ENCODE measurements at places on chromosomes 1 and 21.
A peak's percentile ranks its signal among the peaks of the same experiment; 100 is the strongest.

DNA sequence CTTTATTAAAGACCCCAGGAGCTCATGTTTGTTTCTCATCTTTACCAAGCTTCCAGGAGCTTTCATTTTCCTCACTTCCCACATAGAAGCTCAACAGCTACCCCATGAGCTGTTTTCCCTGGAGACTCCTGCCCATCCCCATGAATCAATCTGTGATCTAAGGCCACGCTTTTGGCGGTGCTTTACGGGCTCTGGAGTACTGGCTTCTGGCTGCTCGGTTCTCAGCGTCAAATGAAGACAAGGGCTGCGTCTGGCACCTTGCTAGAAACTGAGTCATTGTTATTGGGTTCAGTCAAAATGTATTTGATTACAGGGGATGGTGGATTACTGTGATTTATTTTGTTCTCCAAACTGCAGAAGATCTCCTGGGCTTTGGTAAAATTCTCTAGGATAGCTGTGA lies 39.9 kb downstream of the ACP6 start:
- DNase-seq = no peak

- no peak for DNase-seq
Observed at GRCh38 chr1:19557609-19558051, 72.3 kb upstream of the CAPZB start.

DNA sequence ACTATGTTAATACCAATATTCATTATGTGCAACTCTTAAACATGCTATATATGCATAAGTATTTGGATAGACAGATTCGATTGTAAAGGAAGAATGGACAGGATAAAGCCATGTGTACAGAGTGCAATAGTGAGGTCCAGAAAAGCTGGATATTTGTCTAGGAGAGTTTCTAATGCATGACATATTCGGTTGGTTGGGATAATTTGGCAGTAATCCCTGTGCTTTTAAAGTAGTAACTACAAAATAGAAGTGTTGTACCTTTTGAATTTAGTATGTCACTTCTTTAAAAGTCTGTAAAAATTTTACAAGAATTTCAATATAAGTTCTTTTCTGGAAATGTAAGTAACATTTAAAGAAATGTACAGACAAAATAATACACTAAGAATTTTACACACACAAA lies 774.5 kb downstream of the USP25 start:
- DNase-seq = no peak

GRCh38 chr1:90730243-90731022 lies 13.3 kb upstream of the BARHL2 start:
- no peak for DNase-seq

GRCh38 chr1:44073528-44073927 lies 42.3 kb upstream of the SLC6A9 start:
- no peak for DNase-seq

DNA sequence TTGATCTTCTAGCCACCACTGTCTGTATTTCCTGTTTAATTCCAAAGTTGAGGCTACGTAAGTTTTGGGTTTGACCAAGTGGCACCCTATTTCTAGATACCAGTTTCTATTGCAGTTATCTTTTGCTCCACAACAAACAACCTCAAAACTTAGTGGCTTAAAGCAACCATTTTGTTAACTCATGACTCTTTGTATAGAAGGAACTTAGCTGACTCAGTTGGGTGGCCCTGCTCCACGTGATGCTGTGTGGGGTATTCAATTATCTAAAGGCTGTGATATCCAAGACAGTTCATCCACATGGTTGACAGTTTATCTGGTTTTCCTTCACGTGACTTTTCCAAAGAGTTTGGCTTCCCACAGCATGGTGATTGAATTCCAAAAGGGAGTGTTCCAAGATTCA lies 34.8 kb downstream of the PDC start:
- DNase-seq = no peak

DNA sequence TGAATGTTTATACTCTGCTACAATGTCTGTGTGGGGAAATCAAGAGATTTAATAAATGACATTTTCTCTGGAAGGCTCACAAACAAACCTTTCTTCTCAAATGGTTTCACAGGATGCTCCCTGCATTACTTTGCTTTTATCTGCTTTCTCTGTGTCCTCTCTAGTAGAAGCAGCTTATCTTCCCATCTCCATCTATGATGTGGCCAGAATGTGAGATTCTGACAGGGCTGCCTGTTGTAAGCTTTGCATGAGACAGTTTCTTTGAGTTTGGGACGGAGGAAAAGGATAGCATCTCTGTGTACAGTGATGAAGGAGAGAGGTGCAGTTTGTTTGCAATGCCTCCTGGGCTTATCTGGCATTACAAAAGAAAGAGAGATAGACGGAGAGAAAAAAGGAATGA lies 24.6 kb downstream of the PRMT6 start:
- no peak for DNase-seq

- no peak for DNase-seq
Observed at GRCh38 chr1:156742017-156742416, 1.1 kb upstream of the MRPL24 start.

DNA sequence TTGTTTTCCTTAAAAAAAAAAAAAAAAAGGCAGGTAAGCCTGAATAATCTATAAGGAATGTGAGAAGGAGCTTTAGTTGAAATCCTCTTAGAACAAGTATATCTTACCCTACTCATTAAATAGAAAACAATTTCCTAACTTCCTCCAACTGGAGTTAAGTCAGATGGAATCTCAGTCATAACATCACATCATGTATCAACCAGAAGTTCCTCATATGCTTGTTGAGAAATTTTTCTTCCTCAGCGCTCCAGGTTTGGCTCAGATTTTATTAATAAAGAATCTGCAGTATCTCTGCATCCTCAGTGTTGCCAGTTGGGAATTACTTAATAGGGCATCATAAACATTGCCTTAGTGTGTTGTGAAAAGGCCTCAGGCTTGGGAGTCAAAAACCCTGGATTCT lies 37.6 kb downstream of the DUSP10 start:
- no peak for DNase-seq

DNA sequence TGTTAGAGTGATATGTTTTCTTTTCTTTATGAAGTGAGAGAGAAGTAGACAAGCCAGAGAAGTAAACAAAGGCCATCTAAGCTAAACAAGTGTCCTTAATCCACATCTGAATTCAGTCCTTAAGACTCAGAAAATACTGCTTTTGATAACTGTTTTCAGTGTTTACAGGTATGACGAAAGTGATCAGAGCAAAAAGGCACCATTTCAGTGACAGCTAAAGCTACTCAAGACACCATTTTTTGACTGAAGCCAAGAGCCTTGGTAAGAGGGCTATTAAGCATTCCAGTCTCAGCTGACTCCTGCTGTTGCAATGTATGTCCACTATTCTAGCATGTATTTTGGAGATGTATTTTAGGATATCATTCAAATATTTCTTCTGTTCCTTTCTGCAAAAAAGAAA lies 4.1 kb downstream of the KMO start:
- DNase-seq = no peak

GRCh38 chr1:203361945-203362719 lies 11.2 kb upstream of the FMOD start:
- no peak for DNase-seq

DNA sequence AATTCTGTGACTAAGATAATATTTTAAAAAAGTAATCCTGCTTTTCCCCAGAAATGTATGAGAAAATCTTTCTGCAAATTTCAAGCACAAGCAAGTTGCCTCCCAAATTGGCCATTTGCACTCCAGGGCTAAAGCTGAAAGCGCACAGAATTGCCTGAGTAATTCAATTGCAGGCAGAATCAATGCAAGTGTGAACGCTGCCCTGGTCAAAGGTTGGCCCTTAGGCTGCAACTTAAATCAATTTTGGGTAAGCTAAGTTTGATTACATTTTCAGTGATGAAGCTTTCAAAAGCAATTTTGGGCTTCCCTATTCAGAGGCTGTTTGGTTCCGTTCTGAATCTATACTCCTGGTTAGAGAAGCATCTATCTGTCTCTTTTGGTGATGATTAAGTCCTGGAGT lies 501.8 kb upstream of the ZRANB2 start:
- no peak for DNase-seq

GRCh38 chr1:3050603-3051002 lies 18.4 kb upstream of the PRDM16 start:
- DNase-seq = no peak

- DNase-seq = no peak
Observed at GRCh38 chr1:193184776-193185175, 1.6 kb downstream of the B3GALT2 start.

- DNase-seq = no peak
Observed at GRCh38 chr1:53467391-53467790, 8.2 kb downstream of the DMRTB1 start.

DNA sequence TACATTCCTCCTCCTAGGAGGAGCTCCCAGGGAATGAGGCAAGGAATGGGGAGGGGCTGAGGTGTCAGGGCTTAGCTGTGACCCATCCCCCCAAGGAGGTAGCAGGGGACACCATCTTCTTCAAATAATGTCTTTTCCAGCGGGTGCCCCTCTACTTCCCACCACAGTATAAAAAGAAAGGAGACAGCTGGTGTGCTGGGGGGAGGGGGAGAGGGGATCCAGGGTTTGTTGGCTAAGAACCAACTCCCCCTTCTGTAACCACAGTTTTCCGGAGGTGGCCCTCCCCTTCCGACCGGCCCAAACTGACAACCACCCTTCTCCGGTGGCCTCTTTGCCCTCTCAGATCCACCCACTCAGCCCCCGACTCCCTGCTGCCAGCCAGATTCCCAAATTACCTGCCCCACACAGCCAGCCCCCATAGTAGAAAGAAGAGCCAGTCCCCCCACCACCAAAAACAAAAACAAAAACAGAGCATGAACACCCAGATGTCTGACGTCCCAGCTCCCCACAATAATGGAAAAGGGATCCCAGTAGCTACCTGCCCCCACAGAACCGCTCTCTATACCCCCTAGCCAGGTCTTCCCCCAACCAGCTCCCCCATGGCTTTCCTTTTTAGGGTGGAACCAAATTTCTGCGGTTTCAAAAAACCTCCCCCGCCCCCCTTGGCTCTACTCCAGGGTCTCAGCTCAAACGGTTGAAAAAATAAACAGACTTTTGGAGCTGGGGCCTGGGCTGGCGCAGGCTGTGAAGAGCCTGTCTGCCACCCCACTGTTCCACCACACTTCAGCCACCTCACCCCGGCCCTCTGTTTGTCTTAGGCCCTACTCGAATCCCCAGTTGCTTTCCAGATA lies 2.1 kb downstream of the ARHGEF2 start:
- peak; percentile 58 for DNase-seq

GRCh38 chr21:29550205-29550604 lies 251.5 kb downstream of the BACH1 start:
- DNase-seq = no peak

GRCh38 chr1:26289158-26290059 lies 9.5 kb downstream of the SH3BGRL3 start:
- no peak for DNase-seq

DNA sequence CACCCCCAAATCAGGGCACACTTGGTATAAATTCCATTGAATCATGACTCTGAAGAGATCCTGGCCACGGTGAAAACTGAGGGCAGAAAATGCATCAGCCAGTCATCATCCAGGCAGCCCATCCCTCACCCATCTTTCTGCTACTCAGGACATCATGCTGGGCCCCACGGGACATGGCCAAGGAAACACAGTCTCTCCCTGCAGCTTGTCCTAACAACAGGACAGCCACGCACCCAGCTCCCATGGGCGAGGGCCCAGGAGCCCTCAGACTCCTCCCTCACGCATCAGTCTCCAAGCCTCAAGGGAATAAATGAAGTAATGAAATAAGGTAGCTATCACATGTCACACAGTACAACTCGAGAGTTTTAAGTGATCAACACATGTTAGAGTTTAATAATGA lies 37.8 kb downstream of the ELK4 start:
- DNase-seq = no peak

GRCh38 chr1:156746728-156747631 lies 4.5 kb downstream of the HDGF start:
- no peak for DNase-seq

All from stimulated activated CD8-positive, alpha-beta memory T cell treated with anti-CD3 and anti-CD28 coated beads, Interleukin-7, amount 100 ng/mL, for 4 hours (primary cell).